NCI-H774 (cell line): ENCODE measurements at places on chromosomes 6 and 20.

DNA sequence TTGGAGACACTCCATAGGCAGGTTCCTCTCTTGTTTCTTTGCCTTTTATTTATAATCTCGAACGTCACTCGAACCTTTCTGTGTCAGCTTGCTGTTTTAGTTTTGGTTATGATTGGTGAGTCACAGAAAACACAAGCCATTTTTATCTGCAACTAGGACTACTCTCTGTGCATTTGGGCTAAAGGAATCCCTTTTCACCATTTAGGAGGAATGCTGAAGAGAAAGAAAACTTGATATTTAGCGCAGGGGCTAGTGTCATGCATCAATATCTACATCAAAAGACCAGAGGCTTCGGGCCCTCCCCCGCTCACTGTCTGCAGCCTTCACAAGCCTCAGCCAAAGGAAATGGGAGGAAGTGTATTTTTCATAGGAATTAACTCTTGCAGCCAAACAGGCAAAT lies 507.8 kb upstream of the CITED2 start:
- no peak for DNase-seq

GRCh38 chr6:42962502-42963178 lies 2.1 kb downstream of the GNMT start:
- no peak for DNase-seq

- DNase-seq, result no peak
These were observed 219.9 kb downstream of the OTOR start for GRCh38 chr20:16968099-16968498.

DNA sequence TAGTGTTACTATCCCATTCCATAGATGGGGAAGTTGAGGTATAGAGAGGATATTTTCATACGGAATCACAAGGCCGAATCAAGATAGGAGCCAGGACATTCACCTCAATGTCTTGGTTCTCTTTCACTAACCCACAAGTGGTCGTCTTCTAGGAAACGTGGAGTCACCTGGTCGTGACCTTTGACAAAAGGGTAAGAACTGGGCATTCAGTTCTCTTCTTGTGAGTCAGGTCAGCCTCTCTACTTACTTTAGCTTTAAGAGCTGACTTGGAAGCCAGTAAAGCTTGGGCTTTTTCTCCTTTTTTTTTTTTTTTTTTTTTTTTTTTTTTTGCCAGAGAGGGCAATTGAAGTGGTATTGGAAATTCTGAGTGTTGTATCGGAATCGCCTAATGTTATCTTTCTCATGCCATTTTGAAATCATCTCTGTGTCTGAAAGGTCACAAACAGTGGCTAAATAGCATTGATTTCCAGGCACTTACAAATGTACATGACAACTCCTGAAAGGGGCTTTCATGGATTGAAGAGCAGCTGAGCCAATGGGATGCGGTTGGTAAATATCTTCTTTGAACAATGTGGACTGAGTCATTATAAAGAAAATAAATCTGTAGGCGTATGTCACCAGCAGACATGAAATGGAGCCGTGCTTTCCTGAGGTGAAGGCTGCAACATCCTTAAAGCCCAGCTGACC lies 356.9 kb downstream of the KIF16B start:
- no peak for DNase-seq

- no peak for DNase-seq
These were observed 32.2 kb upstream of the FANCE start for GRCh38 chr6:35419961-35420360.

GRCh38 chr6:162076816-162077215 lies 650.8 kb downstream of the PRKN start:
- DNase-seq, result no peak

- no peak for DNase-seq
These were observed 405.2 kb downstream of the RFPL4B start for GRCh38 chr6:112752305-112752704.

- DNase-seq, result no peak
These were observed 104.2 kb upstream of the STXBP5 start for GRCh38 chr6:147099974-147100373.

- no peak for DNase-seq
These were observed 304.4 kb upstream of the PLCB4 start for GRCh38 chr20:8764344-8764962.

DNA sequence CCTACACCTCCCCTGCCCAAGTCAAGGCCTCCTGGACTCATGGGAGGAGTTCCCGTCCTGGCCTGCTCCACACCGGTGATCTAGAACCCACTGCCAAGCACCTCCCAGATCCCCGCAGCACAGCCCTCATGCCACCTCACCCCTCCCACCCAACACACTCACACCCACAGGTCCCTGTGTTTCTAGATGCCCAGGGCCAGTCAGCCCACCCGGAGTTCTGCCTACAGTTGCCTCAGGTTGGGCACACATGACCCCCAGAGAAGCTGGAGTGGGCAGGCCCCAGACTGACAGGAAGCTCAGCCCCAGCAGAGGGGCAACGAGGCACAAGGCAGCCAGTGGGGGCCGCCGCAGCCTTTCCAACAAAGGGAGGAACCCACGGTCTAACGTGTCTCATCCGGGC lies 29.6 kb downstream of the RRBP1 start:
- DNase-seq, result no peak

GRCh38 chr6:155352811-155353210 lies 38.5 kb upstream of the TFB1M start:
- DNase-seq, result no peak

- DNase-seq, result no peak
These were observed 73.6 kb upstream of the NHSL1 start for GRCh38 chr6:138572885-138573284.

DNA sequence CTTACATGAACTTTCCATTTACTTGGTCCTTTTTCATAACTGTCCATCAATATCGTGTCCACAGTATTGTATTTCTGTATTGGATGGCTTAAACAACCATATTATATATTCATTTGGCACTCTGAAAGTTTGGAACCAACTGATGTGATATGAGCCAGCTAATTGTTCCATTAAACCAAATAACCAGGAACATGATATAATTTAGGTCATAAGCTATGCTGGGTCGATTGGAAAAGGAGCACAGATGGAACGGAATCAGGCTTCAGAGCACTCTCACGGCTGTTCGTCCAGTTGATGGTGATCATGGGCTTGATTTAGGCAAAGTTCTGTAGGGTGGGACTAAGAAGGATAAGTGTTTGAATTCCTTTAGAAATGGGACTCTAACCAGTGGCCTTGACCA lies 142.7 kb downstream of the DNAH8 start:
- no peak for DNase-seq

- DNase-seq, result no peak
These were observed 387.7 kb downstream of the BTBD3 start for GRCh38 chr20:12305188-12305950.

GRCh38 chr6:134249759-134250602 lies 67.9 kb downstream of the SGK1 start:
- DNase-seq, result no peak

DNA sequence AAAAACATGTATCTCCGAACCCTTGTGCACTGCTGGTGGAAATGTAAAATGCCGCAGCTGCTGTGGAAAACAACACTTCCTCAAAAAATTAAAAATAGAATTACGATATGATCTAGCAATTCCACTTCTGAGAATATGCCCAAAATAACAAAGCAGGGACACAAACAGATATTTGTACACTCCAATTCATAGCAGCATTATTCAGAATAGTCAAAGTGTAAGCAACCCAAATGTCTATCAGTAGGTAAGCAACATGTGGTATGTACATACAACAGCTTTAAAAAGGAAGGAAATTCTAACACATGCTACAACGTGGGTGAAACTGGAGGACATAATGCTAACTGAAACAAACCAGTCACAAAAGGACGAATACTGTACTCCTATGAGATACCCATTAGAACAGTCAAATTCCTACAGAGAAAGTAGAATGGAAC lies 5.7 kb upstream of the RAB5IF start:
- DNase-seq, result no peak

DNA sequence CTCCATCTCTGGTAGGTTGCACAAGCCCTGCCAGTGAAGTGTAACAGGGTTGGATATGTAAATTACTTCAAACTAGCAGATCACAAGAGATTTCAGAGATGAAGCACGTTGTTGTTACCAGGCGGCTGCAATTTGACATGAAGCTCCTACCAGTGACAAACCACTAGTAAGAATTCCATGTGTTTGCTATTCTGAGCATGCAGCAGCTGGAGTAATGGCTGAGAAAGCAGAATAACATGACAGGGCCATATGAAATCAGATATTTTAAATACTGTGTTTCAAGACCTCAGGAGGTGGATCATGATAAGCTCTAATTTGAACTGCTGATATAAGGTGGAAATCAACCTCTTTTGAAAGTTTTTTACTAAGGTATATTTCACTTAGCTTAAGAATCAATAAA lies 11.4 kb downstream of the RIN2 start:
- DNase-seq, result no peak

DNA sequence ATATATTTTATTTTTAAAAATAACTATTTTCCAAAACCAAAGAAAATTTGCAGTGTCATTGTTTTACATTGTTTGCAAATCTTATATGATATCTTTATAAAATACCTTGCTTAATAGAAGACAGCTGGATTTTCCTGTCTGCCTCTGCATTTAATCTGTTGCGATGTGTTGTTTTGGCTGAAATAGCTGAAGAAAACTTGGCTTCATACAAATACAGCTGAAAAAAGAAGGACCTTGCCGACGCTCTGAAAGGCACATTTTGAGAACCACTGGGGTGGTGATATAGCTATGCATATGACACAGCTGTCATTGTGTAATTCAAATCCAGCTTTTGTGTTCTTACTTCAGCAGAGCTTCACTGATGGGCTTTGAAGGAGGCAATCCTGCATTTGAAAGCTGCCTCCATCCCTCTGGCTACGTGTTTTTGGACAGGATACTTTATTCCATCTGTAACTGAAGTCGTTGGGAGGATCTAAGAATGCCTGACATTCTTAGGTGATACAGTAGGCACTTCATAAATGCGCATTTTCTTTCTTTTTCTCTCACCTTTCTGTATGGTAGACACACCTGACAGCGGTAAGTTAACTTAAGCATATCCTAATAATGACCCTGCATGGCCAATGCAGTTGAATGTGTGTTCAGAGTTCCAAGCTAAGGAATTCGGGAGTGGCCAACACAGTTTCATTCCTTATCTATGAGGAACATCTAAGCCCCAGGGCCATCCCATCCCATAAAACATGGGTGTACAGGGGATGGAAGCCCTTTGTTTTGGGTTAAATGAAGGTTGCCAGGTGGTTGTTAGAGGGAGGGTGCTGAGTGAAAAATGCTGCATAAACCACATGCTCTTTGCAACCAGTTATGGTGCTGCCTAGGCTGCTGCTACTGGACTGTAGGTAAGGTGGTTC lies 213.0 kb downstream of the TFAP2A start:
- no peak for DNase-seq

DNA sequence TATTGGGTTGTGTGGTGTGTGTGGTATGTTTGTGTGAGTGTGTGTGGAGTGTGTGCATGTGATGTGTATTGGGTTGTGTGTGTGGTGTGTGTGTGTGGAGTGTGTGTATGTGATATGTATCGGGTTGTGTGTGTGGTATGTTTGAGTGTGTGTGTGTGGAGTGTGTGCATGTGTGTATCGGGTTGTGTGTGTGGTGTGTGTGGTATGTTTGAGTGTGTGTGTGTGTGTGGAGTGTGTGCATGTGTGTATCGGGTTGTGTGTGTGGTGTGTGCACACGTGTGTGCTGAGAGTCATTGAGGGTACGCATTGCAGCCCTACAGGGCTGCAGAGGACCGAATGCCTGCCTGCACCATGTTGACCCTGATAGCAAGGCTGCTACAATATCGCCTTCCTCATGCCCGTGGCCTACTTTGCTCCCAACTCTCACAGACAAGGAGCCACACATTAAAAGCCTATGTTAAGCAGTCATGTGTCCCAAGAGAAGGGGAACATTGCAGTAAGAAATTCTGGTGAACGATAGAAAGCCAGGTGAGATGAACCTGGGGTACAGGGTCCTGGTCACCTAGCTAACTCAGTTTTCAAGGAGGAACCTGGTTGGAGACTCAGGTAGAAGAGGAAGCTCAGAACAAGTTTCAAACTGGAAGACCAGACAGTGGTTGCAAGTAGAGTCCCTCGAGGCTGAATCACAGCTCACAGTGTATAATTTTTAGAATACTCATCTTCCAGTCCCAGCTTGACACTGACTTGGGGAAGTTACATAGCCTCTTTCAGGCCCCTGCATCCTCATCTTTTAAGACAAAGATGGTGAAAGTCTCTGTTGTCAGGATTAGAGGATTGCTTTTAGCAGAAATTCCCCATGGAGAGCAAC lies 45.7 kb upstream of the TMEM170B start:
- DNase-seq, result no peak

DNA sequence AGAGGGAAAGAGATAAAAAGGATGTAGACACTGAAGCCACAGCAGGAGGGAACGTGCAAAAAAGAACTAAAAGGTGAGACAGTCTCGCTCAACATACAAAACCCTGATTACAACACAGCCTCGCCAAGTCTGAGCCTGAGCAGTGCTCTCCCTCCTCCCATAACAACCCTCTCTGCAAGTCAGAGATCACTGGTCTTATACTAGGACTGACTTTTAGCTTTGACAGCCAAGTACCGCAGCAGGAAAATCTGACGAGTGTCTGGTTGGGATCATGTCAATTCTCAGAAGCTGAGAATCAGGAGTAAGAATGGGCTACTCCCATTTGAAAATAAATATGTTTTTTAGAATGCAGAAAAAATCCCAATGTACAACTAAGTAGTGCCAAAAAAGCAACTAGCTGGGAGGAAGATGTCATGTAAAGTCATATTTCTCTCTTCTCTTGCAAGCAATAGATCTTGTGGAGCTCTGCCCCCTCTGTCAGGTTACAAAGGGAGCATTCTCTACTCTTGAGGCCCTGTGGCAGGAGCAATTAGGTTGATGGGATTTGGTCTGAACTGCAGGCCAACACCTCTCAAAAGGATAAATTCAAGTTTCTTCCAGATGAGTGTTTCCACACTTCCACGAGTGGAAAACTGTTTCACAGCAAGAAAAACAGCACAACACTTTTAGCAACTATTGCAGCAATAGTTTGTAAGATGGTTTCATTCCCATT lies 118.9 kb upstream of the COL21A1 start:
- no peak for DNase-seq

GRCh38 chr6:109241199-109241598 lies 141.1 kb downstream of the CD164 start:
- no peak for DNase-seq

- no peak for DNase-seq
These were observed 480 bp upstream of the NT5E start for GRCh38 chr6:85449388-85449817.

- peak; percentile 4 for DNase-seq
These were observed 35.6 kb downstream of the ADGRF4 start for GRCh38 chr6:47733879-47734558.

- no peak for DNase-seq
These were observed 26.8 kb downstream of the MYT1 start for GRCh38 chr20:64191002-64191401.

DNA sequence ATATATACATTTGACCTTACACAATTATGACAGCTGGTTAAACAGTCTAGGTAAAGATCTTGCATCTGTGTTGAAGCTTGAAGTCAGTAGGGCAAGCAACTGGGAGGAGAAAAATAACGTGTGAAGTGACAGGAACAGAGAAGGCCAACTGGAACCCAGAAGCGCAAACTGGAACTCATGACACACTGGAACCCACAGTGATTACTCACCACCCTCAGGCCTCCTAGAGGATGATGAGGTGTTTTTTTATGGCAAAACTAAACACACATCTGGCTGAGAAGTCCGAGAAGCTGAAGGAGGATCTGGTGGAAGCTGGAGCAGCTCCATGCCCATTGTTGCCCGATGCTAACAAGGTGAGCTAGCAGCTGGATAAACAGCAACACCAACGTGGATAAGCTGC lies 108.1 kb downstream of the TMEM200A start:
- peak; percentile 54 for DNase-seq

GRCh38 chr6:159038914-159039884 lies 5.6 kb downstream of the TAGAP start:
- DNase-seq, result no peak
